Upper lobe of left lung (tissue), 6 donors: ENCODE measurements at places on chromosomes 6 and 20. TPM values are rescaled to one million over a fixed set of nuclear protein-coding genes. Genes with fewer than 3 reads are reported as not detected.
A peak's percentile ranks its signal among the peaks of the same experiment; 100 is the strongest.

The PTCHD4 gene
- 0.49 TPM for total RNA-seq

The SUMO4 gene
- 1.9 TPM for total RNA-seq

DNA sequence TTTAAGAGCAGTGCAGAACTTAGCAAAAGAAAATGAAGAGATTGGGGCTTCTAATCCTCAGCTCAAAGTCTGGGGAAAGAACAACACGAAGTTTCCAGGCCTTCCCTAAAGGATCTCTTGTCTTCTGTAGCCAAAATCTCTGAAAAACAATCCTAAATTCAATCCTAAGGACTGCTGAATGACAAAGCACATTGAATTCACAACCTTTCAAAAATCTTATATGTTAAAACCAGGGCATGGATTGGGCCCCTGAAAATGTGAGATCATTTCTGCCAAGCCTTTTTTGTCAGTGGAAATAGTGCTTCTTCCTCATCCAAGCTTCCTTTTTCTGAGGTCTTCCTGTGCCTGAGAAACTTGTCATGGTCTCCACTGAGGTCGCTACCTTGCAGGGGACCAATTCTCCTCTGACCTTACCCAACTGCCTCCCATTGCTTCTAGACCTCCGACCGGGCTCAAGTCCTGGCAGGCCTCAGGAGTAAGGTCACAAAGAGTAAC is 126.2 kb upstream of the ARID1B start:
- no peaks in the 10 kb centered on the region for H3K4me1 ChIP-seq
- no peak overlapping the region for H3K27ac ChIP-seq
- no peak for DNase-seq
- no peaks in the 10 kb centered on the region for H3K36me3 ChIP-seq

DNA sequence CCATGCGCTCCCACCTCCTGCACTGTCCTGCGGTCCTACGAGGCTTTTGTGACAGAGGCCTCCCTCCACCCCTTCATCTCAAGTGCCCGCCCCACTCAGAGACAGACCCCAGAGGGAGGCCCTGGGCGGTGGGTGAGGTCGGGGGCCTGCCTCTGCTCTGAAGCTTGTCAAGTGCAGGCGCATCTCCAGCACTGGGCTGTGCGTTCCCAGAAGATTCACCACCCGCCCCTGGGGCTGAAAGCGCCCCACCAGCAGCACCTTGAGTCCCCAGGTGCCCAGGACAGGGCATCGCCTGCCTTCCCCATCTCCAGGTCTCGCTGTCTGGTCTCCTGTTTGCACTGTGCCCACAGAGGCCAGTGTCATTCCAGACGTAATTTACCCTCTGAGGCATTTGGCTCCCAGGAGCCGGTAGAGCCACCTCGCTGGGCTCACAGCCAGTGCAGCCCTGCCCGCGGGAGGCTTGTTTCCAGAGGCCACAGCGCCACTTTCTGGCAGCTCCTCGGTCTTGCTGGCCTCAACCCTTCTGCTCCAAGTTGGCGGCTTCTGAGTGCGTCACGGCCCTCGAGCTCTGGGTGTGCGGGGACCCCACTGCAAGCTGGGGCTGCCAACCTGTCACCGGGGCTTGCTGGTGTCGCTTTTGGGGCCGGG is 191.1 kb downstream of the TAF4 start:
- H3K4me1 ChIP-seq = no peaks in the 10 kb centered on the region
- H3K27me3 ChIP-seq = no peaks in the 10 kb centered on the region
- H3K36me3 ChIP-seq = no peaks in the 10 kb centered on the region
- H3K4me3 ChIP-seq = no peak overlapping the region
- H3K27ac ChIP-seq = no peak overlapping the region

DNA sequence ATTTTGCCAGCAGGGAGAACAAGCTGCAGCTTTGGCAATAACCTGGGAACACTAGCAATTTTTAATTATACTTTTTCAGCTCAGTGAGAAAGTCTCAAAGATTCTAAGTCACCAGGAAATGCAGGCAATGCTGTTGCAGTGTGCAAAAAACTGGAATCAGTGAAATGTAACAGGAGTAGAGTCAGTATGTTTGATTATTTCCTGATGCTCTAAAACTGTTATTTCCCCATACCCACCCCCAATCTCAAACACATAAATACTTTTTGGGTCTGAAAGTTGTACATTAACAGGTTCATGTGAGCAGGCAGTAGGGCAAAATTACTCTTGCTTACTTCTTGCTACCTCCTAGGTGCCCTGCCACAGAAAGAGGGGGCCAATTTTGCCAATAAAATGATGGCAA is 65.4 kb upstream of the BEND6 start:
- H3K4me3 ChIP-seq = no peak overlapping the region
- no peaks in the 10 kb centered on the region for H3K4me1 ChIP-seq
- H3K36me3 ChIP-seq = no peaks in the 10 kb centered on the region
- H3K27me3 ChIP-seq = no peaks in the 10 kb centered on the region
- DNase-seq = no peak

DNA sequence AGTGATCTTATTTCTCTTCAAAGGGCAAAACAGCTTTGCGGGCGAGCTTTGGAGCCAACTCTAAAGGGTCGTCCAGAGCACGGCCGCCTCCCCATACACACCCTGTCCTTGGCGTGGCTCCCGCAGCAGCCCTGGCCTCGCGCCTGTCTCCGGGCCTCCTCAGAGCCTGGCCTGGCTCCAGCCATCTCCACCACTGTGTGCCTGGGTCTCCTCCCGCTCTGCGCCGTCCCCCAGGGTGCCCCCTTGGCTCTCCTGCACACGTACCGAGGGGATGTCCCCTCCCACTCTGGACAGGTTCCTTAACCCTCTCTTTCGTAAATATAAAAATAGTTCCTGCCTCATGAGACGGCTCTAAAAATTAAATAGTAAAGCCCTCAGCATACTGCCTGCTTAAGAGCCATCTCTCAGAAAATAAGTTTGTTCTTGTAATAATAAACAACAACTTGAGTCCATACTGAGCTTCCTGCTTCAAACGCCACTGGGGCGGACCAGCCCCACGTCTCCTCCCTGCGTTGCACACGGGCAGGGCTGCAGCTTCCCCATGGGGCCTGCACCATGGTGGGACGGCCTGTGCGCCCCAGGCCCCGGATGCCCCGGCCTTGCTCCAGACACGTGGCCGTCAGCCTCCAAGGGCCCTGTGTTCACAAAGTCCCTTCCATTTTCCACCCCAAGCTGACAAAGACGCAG is 226.2 kb downstream of the TTLL2 start:
- peak overlapping the region; percentile 74 for H3K27ac ChIP-seq
- peaks cover 20% of the 10 kb centered on the region for H3K4me1 ChIP-seq
- H3K36me3 ChIP-seq = no peaks in the 10 kb centered on the region
- H3K4me3 ChIP-seq = no peak overlapping the region
- peak; percentile 94 for DNase-seq

The PLCB4 gene
- 6.7 TPM for total RNA-seq

DNA sequence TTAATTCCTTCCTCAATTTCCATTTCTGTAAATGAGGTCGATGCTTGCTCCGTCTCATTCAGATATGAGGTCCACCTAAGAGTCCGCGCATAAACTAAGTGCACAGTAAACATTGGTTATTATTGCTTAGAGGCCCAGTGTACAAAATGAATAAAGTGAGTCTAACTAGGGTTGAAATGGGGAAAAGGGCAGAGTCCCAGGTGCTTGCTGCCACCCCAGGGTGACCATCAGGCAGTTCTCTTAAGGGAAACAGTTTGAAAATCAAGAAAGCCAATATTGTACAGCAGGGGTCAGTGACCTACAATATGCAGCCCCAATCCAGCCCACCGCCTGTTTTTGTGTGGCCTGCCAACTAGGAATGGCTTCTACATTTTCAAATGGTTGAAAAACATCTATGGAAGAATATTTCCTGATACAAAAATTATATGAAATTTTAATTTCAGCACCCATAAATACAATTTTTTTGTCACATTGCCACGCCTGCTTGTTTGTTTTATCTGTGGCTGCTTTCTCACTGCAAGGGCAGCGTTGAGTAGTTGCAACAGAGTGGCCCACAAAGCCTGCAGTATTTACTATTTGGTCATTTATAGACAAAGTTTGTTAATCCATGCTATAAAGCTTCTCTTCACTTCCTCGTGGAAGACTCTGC is 43.3 kb downstream of the SLC13A3 start:
- no peak for DNase-seq
- no peak overlapping the region for H3K4me3 ChIP-seq
- H3K4me1 ChIP-seq = no peaks in the 10 kb centered on the region
- no peak overlapping the region for H3K27ac ChIP-seq
- H3K36me3 ChIP-seq = no peaks in the 10 kb centered on the region
